Stimulated activated CD8-positive, alpha-beta memory T cell treated with anti-CD3 and anti-CD28 coated beads, Interleukin-7, amount 100 ng/mL, for 1 hour (primary cell): ENCODE measurements at places on chromosomes 4 and X.

- no peak for DNase-seq
Measured at GRCh38 chr4:13966231-13967195, 339.0 kb upstream of the BOD1L1 start.

DNA sequence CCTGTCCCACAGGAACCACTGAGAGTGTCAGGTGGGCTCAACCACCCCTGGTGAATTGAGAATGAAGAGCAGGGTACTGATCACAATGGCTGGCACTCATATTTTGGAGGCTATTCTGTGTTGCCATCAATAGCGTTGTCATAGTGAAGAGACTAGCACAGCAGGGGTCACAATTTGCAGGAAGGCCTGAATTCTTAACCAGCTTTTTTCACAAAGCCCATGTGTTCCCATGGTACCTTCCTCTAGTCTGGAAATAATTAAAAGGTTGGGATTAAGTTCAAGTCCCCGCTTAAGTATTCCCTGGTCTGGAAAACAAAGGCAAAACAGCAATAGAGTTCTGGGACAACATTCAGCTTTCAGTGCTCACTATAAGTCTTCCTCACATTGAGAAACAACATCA is 1051.7 kb downstream of the C4orf33 start:
- DNase-seq, result no peak

- DNase-seq, result no peak
Measured at GRCh38 chrX:68365341-68365740, 68.0 kb downstream of the OPHN1 start.

DNA sequence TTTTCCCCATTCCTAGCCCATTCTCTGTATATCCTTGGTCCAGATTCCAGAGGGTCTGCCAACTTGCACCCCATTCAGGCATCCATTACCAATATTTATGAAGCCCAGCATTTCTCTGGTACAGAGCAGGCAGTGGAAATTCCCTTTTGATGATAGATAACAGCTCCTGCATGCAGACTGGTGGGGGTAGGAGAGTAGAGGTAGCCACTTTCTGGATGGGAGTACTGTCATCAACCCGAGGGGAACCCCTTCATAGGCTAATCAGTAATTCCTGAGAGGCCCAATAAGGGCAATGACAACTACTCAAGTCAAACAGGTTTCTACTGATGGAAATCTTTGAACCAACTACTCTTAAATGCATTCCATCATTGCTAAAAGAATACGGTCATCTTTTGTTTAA is 63.7 kb downstream of the COL25A1 start:
- DNase-seq, result no peak

DNA sequence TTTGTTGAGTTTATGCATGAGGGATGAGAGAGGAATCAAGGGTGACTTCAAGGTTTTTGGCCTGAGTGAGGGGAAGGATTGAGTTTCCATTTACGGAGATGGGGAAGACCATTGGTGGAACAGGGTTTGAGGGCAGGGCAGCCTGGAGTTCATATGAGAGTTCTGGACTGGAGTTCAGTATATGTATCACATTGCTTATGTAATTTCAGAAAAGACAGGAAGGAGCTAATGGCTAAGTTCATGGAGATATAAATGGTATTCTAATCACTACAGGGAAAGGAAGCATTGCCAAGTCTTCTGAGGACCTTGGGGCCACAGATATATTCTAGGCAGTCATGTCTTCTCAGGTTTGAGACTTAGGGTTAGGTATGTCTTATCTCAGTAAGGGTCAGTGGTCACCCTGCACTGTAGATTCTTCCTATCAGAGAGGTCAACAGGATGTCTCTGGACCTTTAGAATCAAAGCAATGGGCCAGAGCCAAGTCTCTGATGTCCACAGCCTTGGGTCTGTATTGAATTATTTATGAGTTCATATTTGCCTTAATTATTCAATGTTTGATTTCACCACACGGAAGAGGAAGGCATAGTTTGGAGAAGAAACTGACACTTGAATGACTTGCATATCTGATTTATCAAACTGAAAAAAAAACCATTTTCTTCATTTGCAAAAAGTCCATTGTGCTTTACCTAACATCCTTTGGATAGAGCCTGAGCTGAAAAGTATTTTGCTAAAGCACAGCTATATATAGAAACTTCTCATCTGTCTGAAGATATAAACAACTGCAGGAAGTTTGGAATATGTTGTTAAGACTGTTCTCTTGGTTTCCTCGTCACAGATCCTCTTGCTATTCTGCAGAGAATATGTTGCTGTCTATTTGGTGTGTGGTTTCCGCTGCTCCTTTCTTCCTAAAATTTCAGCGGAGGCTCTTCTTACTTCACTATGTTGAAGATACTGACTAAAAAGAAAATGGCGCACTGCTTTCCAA is 139.5 kb downstream of the PDGFRA start:
- DNase-seq, result no peak
